ENCODE measurements at places on chromosomes 2 and 18.

DNA sequence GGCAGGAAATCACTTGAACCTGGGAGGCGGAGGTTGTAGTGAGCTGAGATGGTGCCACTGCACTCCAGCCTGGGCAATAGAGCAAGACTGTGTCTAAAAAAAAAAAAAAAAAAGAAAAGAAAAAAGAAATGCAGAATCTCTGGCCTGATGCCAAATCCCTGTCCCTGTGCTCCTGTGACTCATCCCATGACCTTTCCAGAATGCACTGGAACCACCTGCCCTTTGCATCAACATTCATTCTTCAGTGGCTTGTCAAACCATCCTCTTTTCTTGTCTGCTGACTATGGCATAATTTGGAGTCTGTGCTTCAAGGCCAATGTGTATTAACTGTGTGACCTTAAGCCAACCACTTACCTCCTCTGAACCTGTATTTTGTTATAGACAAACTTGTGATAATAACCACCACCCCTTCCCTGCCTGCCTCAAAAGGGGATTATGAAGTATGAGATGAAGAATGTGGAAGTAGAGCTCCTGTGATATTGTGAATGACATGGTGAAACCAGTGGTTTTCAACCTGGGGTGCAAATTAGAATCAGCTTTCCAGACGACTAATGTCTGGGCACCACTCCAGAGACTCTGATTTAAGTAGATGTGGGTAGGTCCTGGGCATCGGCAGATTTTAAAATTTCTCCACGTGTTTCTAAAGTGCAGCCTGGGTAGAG lies 189.3 kb downstream of the CLIP4 start:
- DNase-seq, result no peak

DNA sequence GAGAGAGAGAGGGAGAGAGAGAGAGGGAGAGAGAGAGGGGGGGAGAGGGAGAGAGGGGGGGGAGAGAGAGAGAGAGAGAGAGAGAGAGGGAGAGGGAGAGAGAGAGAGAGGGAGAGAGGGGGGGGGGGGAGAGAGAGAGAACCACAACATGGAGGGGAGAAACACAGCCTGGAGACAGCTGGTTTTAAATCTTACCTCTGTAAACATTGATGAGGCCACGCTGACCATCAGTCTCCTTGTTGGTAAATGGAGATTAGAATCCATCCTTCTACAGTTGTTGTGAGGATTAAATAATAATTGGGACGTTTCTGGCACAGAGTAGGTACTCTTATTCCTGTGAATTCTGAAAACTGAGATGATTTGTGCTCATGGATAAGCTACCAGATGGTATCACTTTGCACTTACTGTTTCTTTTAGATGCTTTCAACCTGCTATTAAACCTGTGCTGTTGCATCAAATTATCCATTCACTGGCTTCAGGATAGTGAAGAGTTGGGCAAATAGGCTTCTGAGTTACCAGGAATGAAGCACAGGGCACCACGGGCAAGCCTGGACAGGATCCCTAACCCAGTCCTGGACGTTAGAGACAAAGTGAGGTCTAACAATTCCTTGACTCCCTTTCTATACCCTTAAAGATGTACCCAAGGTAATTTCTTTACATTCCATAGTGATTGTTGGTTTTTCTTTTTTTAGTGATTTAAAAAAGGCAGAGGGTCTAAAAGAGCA lies 318.1 kb downstream of the ZNF521 start:
- DNase-seq, result no peak

GRCh38 chr2:62180975-62181374 lies 14.9 kb upstream of the B3GNT2 start:
- DNase-seq, result no peak

GRCh38 chr2:9610781-9611548 lies 19.8 kb downstream of the YWHAQ start:
- DNase-seq, result no peak

GRCh38 chr18:65811307-65811706 lies 60.5 kb downstream of the CDH7 start:
- DNase-seq, result no peak

DNA sequence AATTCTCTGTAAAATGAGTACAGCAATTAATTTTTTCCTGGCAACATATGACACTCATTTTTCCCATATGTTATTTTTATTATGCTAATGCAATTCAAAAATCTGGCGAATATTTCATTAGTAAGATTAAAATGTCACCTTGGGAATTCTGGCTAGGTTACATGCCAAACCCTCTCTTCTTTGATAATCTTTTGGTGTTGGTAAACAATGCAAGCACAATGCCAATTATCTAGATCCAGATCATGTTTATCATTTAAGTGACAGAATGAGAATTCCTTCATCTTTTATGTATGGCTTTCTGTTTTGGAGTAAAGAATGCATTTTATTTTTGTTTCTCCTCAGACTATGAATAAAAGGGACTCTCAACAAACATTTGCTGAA lies 33.7 kb downstream of the GPR75 start:
- no peak for DNase-seq

- no peak for DNase-seq
Observed at GRCh38 chr2:158194229-158194628, 92.6 kb downstream of the UPP2 start.

DNA sequence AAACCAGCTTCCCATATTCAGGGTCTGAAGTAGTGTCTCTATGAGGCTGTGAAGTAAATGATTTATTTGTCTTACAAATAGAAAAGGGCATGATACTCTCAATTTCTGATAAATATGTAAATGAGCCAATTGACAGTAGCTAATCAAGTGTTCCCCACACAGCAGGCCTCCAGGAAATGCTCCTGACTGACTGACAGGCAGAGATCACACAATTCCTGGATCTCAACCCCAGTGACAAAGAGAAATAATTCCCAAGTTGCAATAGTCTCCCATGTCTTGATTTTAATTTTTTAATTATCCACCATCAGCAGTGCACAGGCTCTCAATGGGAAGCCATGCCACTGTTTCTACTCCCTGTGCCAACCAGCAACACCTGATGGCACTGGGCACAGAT lies 390.4 kb downstream of the SOX11 start:
- no peak for DNase-seq

GRCh38 chr2:189159273-189159672 lies 20.3 kb downstream of the COL5A2 start:
- DNase-seq, result no peak

GRCh38 chr2:39218391-39218790 lies 25.4 kb downstream of the CDKL4 start:
- no peak for DNase-seq

DNA sequence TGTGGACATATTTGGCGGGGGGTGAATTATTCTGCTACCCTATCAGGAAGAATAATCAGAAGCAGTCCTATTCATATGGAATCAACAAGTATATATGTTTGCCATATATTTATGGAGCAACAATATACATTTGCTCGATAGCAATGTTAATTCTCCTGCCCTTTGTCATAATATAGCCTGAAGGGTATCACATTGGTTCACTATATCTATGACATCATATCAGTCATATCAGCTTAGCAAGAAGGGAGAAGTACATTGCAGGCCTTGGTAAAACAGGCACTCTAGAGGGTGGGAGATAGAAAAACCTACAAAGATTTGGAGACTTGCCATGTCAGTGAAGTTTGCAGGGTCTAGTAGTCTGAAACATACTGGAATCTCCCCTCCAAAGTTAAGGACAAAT lies 128.4 kb downstream of the ATL2 start:
- DNase-seq, result no peak

- no peak for DNase-seq
Observed at GRCh38 chr18:4198956-4199355, 256.2 kb downstream of the DLGAP1 start.

GRCh38 chr18:53126210-53126609 lies 786.2 kb downstream of the DCC start:
- no peak for DNase-seq

DNA sequence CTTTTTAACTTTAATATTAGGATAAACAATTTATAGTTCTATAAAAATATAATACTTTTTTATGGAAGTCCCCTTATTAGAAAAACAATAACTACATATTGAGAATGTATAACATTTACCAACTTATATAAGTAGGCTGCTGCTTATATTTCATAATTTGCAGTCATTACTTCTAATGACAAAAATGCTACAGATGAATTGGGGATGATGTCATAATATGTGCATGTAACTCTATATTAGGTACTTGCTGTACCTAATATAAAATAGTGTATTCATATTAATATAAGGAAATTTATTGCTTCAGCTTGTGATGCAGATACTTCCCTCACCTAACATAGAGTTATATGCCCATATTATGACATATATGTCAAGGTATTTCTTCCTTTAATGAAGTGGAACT lies 100.7 kb downstream of the GALNT13 start:
- DNase-seq, result no peak

GRCh38 chr2:152047824-152048471 lies 50.9 kb downstream of the CACNB4 start:
- no peak for DNase-seq

- DNase-seq, result no peak
Observed at GRCh38 chr2:233091595-233092375, 31.6 kb downstream of the INPP5D start.

DNA sequence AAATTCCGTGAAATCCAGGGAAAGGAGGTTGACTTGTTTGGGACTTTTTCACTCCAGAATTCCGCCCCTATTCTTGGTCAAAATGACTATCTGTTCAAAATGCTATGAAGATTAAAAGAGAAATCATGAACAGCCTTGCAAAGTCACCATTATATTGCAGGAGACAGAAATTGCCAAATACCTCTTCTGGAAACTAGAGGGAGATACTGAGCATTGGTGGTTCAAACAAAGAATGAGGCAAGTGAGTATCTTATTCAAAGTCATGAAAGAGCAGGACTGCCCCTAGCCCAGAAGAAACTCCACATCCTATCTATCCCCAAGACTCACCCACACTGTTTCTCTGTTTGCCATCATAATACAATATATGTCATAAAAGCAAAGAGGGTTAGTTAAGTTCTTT lies 862.3 kb upstream of the POU3F3 start:
- no peak for DNase-seq

DNA sequence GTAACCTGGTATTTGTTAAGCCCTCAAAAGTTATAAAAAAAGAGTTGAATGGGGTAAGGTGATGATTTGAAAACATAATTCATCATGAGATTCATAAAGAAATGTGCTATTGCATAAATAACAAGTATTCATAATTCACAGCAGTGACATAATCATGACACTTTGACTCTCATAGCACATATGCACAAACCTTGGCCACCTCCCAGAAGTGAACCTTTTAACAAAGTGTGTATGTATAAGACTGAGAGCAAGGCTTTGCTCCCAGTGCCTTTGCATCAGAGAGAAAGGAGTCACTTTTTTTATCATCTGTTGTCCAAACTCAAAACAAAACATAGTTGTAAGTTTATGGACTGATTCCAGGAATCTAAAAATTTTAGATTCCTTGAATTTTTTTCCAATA lies 15.0 kb upstream of the HTR2B start:
- peak; percentile 12 for DNase-seq

- DNase-seq, result no peak
Observed at GRCh38 chr2:207729465-207729998, 18.1 kb downstream of the CCNYL1 start.

Data from NCI-H2029 (cell line).